ENCODE measurements at places on chromosomes 1 and 21.

- no peak for DNase-seq
Measured at GRCh38 chr1:248821101-248821500, 4.6 kb downstream of the SH3BP5L start.

- no peak for DNase-seq
Measured at GRCh38 chr1:21594935-21595897, 73.9 kb downstream of the RAP1GAP start.

DNA sequence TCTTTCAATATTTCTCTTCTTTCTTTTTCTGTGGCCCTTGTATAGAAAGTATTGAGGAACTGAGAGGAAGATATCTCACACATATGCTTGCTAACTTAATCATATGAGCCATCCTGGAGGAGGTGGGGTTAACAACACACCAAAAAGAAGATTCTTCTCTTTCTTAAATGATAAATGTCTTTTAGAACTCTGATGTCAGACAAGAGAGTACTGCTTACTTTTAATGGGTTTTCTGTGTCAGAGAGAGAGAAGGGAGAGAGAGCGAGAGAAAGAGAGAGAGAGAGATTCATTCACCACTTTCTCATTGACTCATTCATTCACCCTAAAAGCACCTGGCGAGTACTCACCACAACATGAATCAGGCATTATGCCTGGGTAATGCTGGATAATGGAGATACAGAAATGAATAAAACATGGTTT lies 250.3 kb upstream of the SGIP1 start:
- no peak for DNase-seq

DNA sequence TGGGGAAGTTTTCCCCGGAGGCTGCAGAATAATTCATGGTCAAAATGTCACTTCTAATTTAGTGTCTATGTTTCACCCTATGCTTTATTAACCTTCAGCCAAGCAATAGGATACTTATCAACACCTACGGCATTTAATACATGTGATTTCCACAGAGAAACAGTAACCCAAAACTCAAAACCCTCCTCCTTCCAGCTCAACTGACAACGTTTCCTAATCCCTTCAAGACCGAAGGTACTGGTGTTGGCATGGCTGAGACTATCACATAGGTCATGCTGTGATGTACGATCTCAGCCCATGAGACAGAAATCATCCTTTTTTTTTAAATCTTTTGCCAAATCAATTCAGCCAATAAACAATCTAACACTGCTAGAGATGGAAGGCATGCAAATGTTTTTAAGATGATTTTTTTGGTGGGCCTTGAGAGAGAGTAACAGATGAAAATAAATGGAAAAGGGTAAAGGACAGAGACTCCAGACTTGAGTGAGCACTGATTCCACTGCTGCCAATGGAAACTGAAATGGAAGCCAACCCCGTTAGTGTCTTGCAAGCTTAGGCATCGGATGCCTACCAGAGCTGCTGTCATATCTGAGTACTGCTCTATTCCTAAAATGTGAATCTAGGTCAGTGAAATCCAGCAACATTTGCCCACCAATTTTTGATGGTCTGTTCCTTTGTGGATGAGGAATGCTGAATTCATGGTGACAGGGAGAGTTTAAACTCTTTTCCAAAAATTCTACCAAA lies 63.4 kb upstream of the BCL10 start:
- DNase-seq = no peak

DNA sequence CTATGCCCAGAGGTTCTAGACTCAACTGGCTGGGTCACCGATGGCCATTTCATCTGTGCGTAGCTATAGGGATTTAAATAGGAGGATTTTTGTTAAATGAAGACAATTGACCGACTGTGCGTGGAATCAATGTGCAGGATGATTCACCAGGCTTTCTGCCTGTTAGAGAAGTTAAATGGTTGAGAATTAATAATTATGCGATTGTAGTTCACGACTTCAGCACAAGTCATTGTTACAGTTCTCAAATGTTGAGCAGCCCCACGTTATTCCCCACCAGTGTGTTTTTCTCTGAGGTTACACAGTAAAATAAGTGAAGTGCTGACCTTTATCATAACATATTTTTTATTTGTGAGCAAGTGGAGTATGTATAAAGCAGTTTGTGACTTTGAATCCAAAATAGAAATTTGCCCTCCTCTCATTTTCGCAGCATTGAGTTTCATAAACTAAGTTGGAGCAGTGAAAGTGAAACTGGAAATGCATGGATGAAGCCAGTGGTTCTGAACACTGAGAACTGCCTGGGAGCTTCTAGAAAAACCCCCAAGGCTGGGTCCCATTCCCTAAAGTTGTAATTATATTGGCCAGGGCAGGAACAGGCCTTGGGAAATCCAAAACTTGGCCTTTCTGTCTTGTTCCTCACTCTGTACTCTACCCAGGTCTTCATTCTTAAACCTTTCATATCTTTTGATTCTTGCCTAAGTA lies 102.6 kb downstream of the GALNT2 start:
- no peak for DNase-seq

- peak; percentile 87 for DNase-seq
Measured at GRCh38 chr1:93345633-93346420, at the start of gene DR1. Gene DR1 (plus strand): TSS chr1:93345907. CDS start chr1:93346646, 739 bp downstream.

DNA sequence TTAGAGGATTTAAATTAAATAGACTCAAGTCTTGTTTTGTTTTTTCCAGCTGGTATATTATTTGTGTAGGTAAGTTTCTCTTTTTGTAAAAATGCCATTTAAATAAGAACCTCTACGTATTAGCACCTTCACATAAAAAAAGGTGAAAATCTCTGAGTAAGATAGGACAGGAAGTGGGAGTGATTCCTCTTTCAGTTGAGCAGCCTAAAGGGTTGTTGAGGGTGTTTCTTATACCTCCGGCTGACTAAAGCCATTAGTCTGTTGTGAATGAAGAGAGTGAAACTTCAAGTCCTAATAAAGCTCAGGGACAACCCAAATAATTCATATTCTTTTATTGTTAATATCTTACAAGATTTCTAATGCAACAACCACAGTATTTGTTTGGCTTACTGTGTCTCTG lies 188.7 kb downstream of the CHRM3 start:
- no peak for DNase-seq

GRCh38 chr1:9061252-9061960 lies 8.0 kb downstream of the SLC2A5 start:
- DNase-seq = no peak

DNA sequence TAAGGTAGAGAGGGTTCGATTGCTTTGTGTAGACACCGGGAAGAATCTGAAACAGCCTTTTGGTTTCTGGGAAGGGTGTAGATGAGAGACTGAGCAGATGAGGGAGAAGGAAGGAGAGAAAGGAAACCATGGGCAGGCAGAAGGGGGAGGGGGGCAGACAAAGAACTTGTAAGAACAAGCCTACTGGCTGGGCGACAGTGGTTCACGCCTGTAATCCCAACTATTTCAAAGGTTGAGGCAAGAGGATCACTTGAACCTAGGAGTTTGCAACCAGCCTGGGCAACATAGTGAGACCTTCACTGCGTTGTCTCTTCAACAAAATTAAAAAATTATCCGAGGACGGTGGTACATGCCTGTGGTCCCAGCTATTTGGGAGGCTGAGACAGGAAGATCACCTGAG lies 106.2 kb downstream of the TM2D1 start:
- no peak for DNase-seq

DNA sequence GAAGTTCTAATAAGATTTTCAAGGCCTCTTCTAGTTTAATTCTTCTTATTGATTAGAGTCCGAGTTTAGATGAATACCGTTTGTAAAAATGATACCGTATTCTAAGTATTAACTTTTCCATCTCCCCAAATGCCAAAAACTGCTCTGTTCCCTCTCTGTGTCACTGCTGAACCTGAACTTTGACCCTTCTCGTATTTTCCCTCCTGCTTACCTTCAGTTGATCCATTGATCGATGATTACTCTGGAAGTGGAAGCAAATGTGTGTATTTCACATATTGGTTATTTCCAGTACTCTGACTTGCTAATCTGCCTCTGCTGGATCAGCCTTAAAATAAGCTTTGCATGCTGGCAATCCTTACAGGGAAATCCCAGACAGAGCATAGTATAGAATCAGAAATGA lies 68.5 kb downstream of the KIF1B start:
- DNase-seq = no peak

- DNase-seq = no peak
Measured at GRCh38 chr1:119565131-119565772, 58.2 kb downstream of the HSD3B1 start.

DNA sequence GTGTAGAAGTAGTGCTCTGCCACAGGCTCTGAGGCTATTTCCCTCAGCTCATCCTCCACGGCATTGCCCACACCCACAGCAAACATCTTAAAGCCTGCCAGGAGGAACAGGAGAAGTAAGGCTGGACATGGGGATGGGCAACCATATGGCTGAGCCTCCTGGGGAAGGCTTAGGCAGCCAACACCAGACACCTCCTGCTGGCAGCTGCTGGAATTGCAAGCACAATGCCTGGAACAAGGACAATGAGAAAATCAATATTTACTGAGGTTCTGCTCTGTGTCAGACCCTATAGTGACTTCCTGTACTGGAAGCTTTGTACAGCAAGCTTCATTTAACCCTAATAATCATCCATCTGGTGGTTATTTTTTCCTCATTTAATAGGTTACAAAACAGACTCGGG lies 8.2 kb downstream of the MATN1 start:
- no peak for DNase-seq

GRCh38 chr21:41761934-41762635 lies 4.8 kb downstream of the RIPK4 start:
- DNase-seq = no peak

GRCh38 chr1:209931141-209931540 lies 6.9 kb upstream of the SYT14 start:
- no peak for DNase-seq

- DNase-seq = peak; percentile 54
Measured at GRCh38 chr1:958823-959730, at the start of gene NOC2L. Gene NOC2L (minus strand): TSS chr1:959256. CDS start chr1:959240, 16 bp downstream.

GRCh38 chr21:32392299-32392879 lies 423 bp downstream of the URB1 start:
- no peak for DNase-seq

GRCh38 chr1:68308034-68308433 lies 75.7 kb upstream of the WLS start:
- DNase-seq = no peak

DNA sequence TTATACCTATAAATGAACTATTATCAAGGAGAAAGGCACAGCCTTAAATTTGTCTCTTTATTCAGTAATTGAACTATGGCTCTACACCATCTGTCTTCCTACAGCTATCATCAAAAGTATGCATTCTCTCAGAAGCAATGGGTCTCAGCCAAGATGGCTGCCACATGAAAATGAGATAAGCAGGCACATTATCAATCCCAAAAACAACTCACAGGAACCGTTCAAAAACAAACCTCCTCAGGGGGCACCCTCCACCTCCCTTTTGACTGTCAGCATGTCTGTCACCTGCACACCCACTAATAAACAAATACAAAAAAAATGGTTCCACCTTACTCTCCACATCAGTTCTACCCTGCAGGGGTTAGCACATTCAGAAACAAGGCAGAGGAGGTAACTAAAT lies 23.6 kb downstream of the KIAA0319L start:
- DNase-seq = no peak

DNA sequence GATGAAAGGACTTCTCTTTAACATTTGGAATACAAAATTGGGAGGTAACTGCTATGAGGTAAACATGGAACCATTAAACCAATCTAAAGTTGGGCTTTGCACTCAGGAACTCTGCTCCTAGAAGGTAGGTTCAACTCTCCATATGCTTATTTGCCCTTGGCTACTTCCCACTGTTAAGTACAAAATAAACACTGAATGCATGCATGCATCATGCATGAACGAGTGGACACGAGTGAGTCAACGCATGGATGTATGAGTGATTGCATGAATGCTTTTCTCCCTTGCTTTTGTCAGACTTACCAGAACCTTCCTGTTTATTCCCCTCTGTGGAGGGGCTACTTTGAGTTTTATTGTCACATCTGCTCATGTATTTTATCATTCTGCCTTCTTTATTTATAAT lies 42.4 kb upstream of the RUNX1 start:
- DNase-seq = no peak

DNA sequence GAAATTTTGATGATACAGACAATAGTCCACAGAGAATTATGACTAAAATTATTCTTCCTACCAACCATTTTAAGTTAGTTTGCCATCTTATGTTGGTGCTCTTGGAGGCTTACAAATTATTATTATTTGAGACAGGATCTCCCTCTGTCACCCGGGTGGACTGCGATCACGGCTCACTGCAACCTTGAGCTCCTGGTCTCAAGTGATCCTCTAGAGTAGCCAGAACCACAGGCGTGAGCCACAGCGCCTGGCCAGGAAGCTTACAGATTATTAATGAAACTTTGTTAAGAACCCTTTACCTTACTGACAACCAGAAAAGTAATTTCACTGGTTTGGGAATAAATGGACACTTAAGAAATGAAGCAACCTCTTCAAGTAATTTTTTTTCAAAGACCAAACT lies 8.0 kb upstream of the DNAJB4 start:
- DNase-seq = no peak

GRCh38 chr1:207316141-207316540 lies 5.3 kb upstream of the CD55 start:
- DNase-seq = no peak

- no peak for DNase-seq
Measured at GRCh38 chr1:96749618-96750017, 28.0 kb downstream of the PTBP2 start.

DNA sequence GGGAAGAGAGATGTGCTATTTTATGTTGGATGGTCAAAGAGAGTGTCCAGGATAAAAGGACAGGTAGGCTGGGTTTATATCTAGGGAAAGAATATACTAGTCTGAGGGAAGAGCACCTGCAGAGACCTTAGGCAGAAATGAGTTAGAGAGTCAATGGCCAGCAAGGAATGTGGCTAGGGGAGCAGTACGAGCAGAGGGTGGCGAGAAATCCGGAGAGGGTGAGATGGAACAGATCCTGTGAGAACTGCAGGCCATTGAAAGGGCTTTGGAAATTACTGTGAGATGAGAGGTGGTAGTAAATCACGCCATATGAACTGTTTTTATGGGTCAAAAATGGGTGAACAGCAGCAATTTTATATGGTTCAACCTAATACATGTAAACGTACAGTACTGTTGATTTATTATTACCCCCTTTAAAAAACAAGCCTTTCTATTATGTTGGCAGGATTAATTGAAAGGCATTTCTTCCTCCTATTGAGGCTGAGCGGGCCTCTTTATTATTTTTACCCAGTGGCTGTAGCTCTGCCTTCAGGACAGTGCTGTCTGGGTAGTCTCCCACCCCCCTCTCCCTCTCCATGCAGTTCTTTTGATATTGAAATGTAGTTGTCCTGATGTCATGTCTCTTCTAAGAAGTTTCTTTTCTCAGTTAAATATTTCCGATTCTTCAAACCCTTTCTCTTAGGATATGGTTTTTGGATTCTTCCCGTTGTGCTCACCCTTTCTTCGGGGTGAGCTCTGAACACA lies 75.2 kb upstream of the CD1D start:
- no peak for DNase-seq

DNA sequence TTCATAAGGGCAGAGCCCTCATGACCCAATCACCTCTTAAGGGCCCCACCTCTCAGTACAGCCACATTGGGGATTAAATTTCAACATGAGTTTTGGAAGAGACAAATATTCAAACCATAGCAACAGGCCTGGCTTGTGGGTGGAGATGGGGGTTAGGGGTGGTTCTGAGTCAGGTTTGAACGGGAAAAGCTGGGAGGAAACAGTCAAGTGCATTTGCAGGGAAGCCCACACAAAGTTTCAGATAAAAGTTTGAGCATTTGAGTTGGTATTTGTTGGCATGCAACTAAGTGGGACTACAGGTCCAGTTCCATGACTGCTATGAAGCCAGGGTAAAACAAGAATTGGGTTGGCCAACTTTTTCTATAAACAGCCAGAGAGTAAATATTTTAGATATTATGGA lies 21.0 kb upstream of the PADI2 start:
- DNase-seq = no peak

GRCh38 chr1:234395297-234395696 lies 22.0 kb downstream of the COA6 start:
- DNase-seq = no peak
